ENCODE measurements at places on chromosomes 6 and 20.

- DNase-seq, result no peak
These were observed 35.2 kb upstream of the MLN start for GRCh38 chr6:33838983-33839382.

GRCh38 chr6:41605649-41606048, 32.6 kb upstream of the MDFI start:
- peak; percentile 44 for DNase-seq

DNA sequence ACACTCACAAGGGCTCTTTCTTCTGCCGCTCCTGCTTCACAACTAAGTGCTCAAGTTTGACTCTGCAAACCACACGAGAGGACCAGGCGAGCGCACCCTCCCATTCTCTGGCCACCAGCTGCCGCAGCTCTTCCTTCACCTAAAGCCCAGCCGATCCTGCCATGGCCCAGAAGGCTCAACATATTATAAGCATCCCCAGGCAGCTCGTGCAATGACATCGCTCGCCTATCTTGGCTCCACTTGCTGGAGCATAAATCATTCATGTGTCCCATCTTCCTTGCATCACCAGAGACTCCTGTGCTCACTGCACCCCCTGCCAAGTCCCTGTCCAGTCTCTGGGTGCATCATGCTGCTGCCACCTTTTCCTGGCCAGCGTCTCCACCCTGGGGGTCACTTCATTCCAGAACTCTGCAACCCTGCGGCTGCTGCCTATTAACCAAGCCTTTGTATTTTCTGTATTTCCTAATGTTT, 59.0 kb downstream of the PSMG4 start:
- peak; percentile 59 for DNase-seq

DNA sequence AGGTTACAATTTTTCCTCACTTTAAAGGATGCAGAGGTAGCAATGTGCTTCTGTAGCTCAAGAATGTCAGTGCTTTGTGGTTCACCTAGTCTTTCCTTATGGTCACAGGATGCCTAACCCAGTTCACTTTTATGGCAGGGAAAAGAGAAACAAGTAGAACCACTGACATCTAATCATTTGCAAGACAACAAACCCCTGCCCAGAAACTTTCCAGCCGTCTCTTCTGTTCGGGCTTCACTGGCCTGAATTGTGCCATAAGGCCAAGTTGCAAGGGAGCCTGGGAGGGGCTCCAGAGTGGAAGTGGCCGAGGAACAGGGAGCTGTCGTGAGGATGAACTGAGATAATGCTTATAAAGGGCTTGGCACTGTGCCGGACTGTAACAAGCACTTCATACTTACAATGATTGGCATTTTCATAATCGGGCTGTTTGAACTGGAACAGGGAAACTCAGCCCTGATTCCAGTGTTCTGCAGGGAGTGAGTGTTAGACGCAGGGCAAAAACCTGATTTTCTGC, 212.6 kb downstream of the BCAS1 start:
- no peak for DNase-seq

DNA sequence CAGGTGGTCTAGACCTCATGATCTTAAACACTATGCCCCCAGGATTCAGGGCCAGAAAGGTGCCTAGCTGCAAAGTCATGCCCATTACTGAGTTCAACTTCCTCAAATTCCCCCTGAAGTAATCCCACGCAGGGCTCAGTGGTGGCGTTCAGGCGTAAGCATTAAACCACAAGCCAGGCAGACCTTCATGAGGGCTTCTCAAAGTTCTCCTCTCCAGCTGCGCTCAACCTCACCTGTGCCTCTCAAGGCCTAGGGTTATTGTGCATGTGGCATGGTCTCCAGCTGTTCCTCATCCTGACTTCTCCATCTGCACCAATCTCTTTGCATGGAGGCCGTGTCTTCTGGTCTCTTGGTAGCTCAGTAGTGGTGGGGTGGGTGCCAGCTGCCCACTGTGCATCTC, 113.6 kb downstream of the TSHZ2 start:
- DNase-seq, result no peak

- DNase-seq, result no peak
These were observed 784 bp downstream of the FKBP5 start for GRCh38 chr6:35687658-35688604.

GRCh38 chr6:162055365-162055764, 672.2 kb downstream of the PRKN start:
- DNase-seq, result no peak

GRCh38 chr6:124446961-124447360, 515.3 kb upstream of the RNF217 start:
- no peak for DNase-seq
